ENCODE measurements at places on chromosomes 4 and X.

GRCh38 chrX:22093550-22093949, 61.4 kb downstream of the PHEX start:
- H3K4me3 ChIP-seq: no peak overlapping the region
- H3K27me3 ChIP-seq: no peaks in the 10 kb centered on the region
- H3K36me3 ChIP-seq: no peaks in the 10 kb centered on the region
- no peak overlapping the region for H3K27ac ChIP-seq
- no peak for DNase-seq

GRCh38 chr4:74474345-74475090, 29.6 kb downstream of the AREG start:
- H3K27me3 ChIP-seq: no peaks in the 10 kb centered on the region
- no peak overlapping the region for H3K4me3 ChIP-seq
- H3K27ac ChIP-seq: no peak overlapping the region

GRCh38 chr4:21554500-21554899, 394.1 kb downstream of the KCNIP4 start:
- no peaks in the 10 kb centered on the region for H3K36me3 ChIP-seq
- no peak overlapping the region for H3K4me3 ChIP-seq
- no peaks in the 10 kb centered on the region for H3K27me3 ChIP-seq

DNA sequence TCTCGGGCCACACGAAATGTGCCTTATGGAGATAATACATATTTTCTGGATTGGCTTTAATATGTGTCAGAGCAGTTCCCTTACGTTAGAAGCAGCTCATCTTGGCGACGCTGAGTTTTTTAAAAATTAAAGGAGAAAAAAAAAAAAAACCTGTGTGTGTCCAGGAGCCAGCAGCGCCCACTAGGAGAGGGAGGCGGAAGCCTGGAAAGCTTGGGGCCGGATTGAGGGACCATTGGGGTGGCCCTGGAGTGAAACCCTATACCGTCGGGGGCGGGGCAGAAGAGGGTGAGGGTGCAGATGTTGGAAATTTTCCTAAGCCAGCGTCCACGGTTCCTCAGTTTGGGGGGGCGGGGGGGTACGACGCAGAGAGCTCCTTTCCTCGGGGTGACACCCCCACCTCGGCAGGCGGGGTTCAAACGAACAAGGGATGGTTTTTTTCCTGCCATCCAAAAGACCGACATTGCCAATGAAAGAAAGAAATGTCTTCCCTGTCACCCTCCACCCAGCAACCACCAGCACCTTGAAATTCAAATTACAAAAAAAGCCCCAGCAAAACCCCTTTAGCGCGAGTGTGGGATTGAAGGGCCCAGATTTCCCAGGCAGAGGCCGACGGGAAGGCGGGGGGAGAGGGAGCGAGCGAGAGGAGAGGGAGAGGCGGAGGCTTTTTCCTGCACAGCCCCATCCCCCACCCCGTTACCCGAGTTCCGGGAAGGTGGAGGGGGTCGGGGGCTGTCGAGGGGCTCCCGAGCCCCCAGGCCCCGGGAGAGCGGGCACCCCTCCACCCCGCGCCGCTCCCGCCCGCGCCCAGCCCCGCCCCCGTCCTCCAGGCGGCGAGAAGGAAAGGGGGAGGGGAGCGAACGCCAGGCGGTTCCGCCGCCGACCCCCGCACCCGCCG, 859 bp downstream of the SMARCA1 start:
- peak overlapping the region; percentile 88 for H3K27ac ChIP-seq
- H3K4me1 ChIP-seq: no peaks in the 10 kb centered on the region
- no peaks in the 10 kb centered on the region for H3K27me3 ChIP-seq
- peak overlapping the region; percentile 68 for H3K4me3 ChIP-seq
- peak; percentile 81 for DNase-seq
- H3K36me3 ChIP-seq: no peaks in the 10 kb centered on the region

GRCh38 chrX:142184756-142185602, 20.1 kb downstream of the MAGEC2 start:
- H3K4me1 ChIP-seq: no peaks in the 10 kb centered on the region
- no peak for DNase-seq
- H3K4me3 ChIP-seq: no peak overlapping the region
- H3K36me3 ChIP-seq: no peaks in the 10 kb centered on the region
- H3K27ac ChIP-seq: no peak overlapping the region

GRCh38 chr4:17206829-17207801, 304.8 kb downstream of the QDPR start:
- H3K36me3 ChIP-seq: no peaks in the 10 kb centered on the region
- DNase-seq: no peak
- no peaks in the 10 kb centered on the region for H3K27me3 ChIP-seq
- no peak overlapping the region for H3K4me3 ChIP-seq
- no peak overlapping the region for H3K27ac ChIP-seq

GRCh38 chr4:56630876-56631666, 50.0 kb downstream of the HOPX start:
- no peaks in the 10 kb centered on the region for H3K36me3 ChIP-seq
- no peak overlapping the region for H3K27ac ChIP-seq
- no peak overlapping the region for H3K4me3 ChIP-seq
- H3K27me3 ChIP-seq: no peaks in the 10 kb centered on the region
- no peak for DNase-seq
- H3K4me1 ChIP-seq: no peaks in the 10 kb centered on the region

DNA sequence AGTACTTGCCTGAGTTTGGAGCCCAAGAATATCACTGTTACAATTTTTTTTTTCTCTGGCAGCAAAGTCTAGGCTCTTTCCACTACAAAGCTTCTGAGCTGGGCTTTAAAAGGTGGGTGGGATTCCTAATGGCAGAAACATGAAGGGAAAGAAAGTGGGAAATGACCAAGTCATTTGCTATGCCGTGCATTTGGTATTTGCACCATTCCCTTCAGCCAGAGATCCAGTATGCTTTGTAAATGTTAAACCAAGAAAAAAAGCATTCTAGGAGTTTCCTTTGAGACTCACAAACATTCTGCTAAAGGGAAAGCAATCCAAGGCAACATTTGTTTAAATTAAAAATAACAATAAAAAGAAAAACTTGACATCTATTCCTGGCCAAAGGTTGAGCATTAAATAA, 451.2 kb downstream of the RAB28 start:
- H3K4me1 ChIP-seq: no peaks in the 10 kb centered on the region
- no peaks in the 10 kb centered on the region for H3K27me3 ChIP-seq
- no peak overlapping the region for H3K4me3 ChIP-seq
- H3K36me3 ChIP-seq: no peaks in the 10 kb centered on the region
- no peak overlapping the region for H3K27ac ChIP-seq
- DNase-seq: no peak

DNA sequence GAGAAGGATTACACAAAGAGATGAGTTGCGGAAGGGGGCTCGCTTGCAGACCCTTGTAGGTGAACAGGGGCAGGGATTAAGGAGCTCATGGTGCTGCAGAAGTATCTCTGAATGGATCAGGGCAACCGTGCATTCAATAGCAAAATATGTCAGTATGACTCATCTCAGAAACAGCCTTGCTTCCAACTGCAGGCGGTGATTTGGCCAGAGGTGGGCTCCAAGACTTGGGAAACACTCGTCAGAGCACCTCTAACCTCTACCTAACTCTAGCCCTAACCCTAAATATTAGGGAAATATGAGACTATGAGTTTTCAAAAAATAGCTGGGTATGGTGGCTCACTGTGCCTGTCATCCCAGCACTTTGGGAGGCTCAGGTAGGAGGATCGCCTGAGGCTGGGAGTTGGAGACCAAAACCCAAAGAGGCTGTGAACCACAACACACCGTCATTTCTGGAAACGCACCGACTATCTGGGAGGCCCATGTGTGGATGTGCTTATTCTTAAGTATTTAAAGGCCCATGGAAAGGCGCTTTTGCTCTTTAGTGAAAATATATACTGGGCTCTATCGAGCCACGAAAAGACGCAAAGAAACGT, 102.6 kb downstream of the DHRSX start:
- H3K36me3 ChIP-seq: no peaks in the 10 kb centered on the region
- no peak overlapping the region for H3K27ac ChIP-seq
- no peak for DNase-seq
- H3K27me3 ChIP-seq: no peaks in the 10 kb centered on the region
- H3K4me3 ChIP-seq: no peak overlapping the region

DNA sequence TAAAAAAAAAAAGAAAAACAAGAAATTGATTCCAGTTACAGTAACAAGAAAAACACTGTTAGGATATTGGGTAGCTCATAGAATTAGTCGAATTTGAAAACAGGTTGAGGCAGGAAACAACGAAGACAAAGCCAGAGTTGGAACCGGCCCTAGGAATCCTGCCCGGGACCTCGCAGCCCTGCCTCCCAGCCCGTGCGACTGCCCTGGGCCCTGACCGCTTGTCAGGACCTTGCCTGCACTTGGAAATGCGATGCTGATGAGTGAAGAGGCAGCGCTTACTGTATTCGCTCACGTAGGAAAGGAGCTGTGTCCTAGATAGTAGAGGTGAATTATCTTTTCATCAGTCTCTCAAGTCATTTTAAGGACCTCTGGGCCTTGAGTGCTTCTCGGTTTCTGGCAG, 611.7 kb upstream of the FAT1 start:
- H3K27me3 ChIP-seq: no peaks in the 10 kb centered on the region
- no peak overlapping the region for H3K4me3 ChIP-seq
- no peak for DNase-seq
- no peaks in the 10 kb centered on the region for H3K36me3 ChIP-seq
- H3K4me1 ChIP-seq: no peaks in the 10 kb centered on the region

GRCh38 chr4:172995161-172995560, 173.4 kb upstream of the GALNT7 start:
- H3K4me1 ChIP-seq: no peaks in the 10 kb centered on the region
- H3K27ac ChIP-seq: no peak overlapping the region
- H3K4me3 ChIP-seq: no peak overlapping the region
- H3K27me3 ChIP-seq: no peaks in the 10 kb centered on the region

DNA sequence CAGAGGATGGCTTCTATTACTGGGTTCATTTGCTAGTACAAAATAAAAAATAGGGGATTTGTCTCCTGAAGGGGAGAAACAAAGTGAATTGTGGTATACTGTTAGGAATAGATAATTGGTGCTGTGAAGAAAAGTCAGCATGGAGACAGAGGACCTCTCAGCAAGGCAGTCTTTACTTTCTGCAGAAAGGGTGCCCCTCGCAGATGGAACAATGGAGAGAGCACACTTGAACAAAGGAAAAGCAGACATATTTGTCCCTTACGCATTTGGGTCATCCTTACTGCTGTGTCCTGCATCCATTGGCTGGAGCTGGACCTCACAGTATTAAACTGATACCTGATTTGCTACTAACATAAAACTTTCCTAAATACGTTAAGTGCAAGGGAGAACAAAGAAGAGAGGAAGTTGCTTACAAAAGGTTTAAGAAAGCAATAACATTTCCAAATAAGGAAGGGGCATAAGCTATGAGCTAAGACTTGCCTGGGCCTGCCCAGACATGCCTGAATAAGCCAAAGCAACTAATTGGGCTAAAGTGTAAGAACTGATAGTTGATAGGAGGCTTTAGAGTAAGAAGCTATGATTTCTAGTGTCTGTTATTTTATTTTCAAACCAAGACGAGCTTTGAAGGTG, 83.8 kb downstream of the CCKAR start:
- no peaks in the 10 kb centered on the region for H3K27me3 ChIP-seq
- no peak overlapping the region for H3K4me3 ChIP-seq
- no peaks in the 10 kb centered on the region for H3K4me1 ChIP-seq

DNA sequence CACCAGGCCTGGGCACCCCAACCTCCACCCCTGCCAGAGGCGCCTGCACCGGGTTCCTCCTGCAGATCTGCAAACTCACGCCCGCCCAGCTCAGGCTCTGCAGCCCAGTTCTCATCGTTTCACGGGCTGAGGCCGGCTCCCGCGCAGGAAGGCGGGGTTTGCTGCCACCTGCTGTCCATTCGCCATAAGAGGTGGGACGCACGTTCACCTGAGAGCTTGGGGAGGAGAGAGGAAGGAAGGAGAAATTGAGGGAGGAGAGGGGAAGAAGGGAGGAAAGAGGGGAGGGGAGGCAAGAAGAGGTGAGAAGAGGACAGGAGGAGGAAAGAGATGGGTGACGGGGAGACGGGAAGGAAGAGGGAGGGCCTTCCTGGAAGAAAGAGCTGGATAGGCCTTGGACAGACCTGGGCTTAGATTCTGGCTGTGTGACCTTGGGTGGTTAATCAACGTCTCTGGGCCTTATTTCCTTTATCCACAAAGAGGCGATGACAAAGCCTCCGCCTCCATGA, 114.5 kb downstream of the ADRA2C start:
- no peak overlapping the region for H3K4me3 ChIP-seq

GRCh38 chrX:10496345-10496965, 123.9 kb downstream of the MID1 start:
- DNase-seq: no peak
- no peak overlapping the region for H3K4me3 ChIP-seq
- H3K4me1 ChIP-seq: no peaks in the 10 kb centered on the region
- H3K27ac ChIP-seq: no peak overlapping the region
- no peaks in the 10 kb centered on the region for H3K36me3 ChIP-seq
- peaks cover 2% of the 10 kb centered on the region for H3K27me3 ChIP-seq

- H3K4me1 ChIP-seq: no peaks in the 10 kb centered on the region
- H3K27ac ChIP-seq: no peak overlapping the region
- H3K4me3 ChIP-seq: no peak overlapping the region
- no peak for DNase-seq
- H3K36me3 ChIP-seq: peaks cover 14% of the 10 kb centered on the region
Measured at GRCh38 chr4:110540982-110541451, 65.1 kb downstream of the ENPEP start.

All from kidney (tissue), 22 donors.